ENCODE measurements at places on chromosomes 16 and 17.

DNA sequence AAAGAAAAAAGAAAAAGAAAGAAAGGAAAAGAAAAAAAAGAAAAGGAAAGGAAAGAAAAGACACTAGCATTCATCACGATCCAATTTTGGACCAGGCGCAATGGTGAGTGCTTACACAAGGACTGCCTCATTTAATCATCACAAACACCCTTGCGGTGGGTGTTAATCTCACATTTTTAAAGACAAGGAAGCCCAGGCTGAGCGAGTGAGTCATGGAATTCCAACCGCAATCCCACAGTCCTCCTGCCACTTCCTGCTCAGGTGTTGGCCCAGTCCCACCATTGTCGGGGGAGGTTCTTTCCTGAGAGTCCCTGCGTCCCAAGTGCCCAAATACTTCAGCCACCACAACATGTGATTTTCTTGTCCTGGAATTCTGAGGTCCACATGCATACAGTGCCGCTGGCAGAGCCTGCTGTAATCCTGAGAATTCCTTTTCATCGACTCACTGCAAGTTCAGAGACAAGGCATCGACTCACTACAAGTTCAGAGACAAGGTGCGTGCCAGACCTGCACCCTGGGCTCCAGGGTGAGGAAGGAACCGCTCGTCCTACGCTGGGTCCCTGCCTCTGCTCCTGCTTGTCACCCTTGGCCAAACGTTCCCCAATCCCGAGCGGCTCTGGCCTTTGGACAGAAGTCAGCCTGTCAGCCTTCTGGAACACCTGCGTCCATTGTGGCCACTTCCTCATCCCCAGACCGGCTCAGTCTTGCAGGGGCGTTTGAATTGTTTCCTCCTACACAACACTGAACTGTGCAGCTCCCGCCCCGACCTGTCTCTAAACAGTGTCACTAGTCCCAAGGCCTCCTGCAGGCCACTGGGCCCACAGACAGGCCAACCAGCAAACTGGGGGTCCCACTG, 5.8 kb downstream of the ZG16B start:
- H3K4me3 ChIP-seq, result no peak overlapping the region
- H3K36me3 ChIP-seq, result no peaks in the 10 kb centered on the region
- no peaks in the 10 kb centered on the region for H3K4me1 ChIP-seq
- peak; percentile 2 for DNase-seq

GRCh38 chr16:17724242-17724898, 253.6 kb upstream of the XYLT1 start:
- no peaks in the 10 kb centered on the region for H3K4me1 ChIP-seq
- H3K4me3 ChIP-seq, result no peak overlapping the region
- no peak for DNase-seq
- no peaks in the 10 kb centered on the region for H3K27me3 ChIP-seq
- H3K36me3 ChIP-seq, result no peaks in the 10 kb centered on the region
- H3K27ac ChIP-seq, result no peak overlapping the region

DNA sequence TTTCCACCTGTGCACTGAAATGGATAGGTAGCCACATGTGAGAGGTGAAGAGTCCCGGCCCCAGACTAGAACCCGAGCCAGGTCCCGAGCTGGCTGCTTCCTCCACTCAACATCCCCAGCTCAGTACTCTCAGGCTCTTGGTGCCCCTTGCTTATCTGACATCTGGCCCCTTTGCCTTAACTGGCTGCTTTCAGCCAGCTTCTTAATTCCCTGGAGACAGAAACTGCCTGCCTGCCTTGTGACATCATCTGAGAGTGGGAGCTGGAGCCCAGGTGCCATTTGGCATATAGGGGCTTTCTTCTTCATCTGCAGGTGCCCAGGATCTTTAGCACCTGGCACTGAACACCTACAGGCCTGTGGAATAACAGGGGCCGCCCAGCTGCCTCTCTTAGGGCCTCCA, 8.9 kb downstream of the CHAD start:
- no peaks in the 10 kb centered on the region for H3K27me3 ChIP-seq
- H3K4me3 ChIP-seq, result no peak overlapping the region
- DNase-seq, result no peak
- H3K4me1 ChIP-seq, result no peaks in the 10 kb centered on the region

- no peaks in the 10 kb centered on the region for H3K36me3 ChIP-seq
- DNase-seq, result no peak
- no peak overlapping the region for H3K27ac ChIP-seq
Observed at GRCh38 chr17:19461681-19462080, 50.6 kb downstream of the RNF112 start.

DNA sequence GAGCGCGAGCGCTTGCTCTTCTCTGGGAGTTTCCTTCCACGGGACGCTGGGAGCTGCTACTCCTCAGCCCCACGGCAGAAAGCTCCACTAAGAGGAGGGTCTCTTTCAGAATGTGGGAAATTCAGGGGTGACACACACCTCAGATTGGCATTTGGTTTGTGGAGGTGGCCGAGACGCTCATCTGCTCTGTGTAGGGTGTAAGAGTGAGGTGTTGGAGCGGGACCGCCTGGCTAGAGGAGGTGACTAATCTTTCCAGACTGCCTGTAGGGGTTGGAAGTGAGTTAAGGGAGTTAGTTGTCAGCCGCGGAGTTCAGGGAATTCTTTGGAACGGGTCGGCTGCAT, 735 bp downstream of the PSMD11 start:
- H3K27ac ChIP-seq, result peak overlapping the region; percentile 89
- peaks cover 2% of the 10 kb centered on the region for H3K27me3 ChIP-seq
- H3K4me1 ChIP-seq, result peaks cover 5% of the 10 kb centered on the region
- peak; percentile 32 for DNase-seq
- H3K4me3 ChIP-seq, result peak overlapping the region; percentile 91

- H3K27ac ChIP-seq, result no peak overlapping the region
- no peak for DNase-seq
- peaks cover 12% of the 10 kb centered on the region for H3K36me3 ChIP-seq
- no peaks in the 10 kb centered on the region for H3K4me1 ChIP-seq
Observed at GRCh38 chr16:946048-946395, 24.8 kb downstream of the LMF1 start.

DNA sequence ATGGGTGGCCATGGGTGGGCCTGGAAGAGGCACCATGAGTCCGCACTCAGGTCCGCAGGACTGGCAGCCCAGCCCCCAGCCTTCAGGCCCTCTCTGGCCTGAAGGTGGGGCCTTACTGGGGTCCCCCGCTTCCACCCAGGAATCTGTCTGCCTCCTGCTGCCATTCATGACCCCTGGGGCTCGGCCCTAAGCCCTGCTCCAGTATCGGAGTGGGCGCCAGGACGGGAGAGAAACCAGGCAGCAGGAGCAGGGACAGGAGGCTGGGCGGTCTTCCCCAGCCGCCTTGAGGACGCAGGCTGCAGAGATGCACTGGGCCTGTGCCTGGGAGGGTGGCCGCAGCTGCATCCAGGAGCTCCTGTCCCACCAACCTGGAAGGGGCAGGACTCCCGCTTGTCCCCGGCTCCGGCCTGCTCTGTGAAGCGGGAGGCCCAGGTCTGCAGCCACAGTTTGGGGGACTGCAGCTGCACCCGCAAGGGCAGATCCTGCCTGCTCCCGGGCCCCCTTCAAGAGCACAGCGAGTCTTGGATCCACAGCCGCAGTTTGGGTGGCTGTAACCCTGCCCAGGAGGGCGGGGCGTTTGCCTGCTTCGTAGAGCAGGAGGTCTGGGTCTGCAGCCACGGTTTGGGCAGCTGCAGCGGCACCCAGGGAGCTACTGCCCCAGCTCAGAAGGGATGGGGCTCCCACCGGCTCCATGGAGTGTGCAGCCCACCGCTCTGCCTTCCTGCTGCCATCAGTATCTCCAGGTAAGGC, 81.8 kb upstream of the DNAJA2 start:
- H3K4me1 ChIP-seq, result no peaks in the 10 kb centered on the region
- H3K27me3 ChIP-seq, result no peaks in the 10 kb centered on the region
- H3K27ac ChIP-seq, result no peak overlapping the region
- H3K36me3 ChIP-seq, result no peaks in the 10 kb centered on the region
- no peak for DNase-seq

DNA sequence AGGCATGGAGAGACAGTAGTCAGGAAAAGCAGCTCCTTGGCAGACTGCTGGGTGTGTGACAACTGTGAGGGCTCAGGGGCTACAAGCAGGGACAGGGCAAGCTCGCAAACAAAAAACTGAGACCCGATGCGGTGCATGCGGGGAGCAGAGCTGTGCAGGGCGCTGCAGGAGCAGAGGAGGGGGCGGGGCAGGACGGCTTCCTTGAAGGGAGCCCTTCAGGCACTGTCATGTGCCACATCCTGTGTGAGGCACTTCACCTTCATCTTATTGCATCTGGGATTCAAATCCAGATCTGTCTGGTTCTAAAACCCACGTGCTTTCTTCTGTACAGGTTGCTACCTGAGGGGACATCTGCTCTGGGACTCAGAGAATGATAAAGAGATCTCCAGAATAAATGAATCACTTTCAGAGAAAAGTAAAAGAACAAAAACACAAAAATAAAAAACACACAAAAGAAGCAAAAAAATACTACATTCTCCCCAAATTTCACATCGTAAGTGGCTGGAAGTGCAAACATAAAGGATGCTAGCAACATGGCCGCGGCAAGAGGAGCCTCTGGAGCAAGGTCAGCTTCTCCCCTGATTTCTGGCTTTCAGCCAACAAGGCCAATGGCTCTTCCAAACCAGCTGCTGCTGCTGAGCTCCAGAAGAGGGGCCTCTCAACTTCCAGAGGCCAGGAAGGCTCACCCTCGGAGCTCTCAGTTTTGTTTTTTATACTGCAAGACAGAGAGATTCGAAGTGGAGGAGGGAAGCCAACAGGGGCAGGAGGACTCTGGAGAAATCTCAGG, 14.2 kb downstream of the LYRM9 start:
- H3K4me1 ChIP-seq, result no peaks in the 10 kb centered on the region
- no peaks in the 10 kb centered on the region for H3K27me3 ChIP-seq
- no peaks in the 10 kb centered on the region for H3K36me3 ChIP-seq
- no peak overlapping the region for H3K27ac ChIP-seq
- no peak overlapping the region for H3K4me3 ChIP-seq

GRCh38 chr16:72829846-72830775, 217.8 kb downstream of the ZFHX3 start:
- no peak for DNase-seq
- H3K27me3 ChIP-seq, result no peaks in the 10 kb centered on the region
- H3K36me3 ChIP-seq, result peaks cover 11% of the 10 kb centered on the region
- H3K27ac ChIP-seq, result no peak overlapping the region
- no peak overlapping the region for H3K4me3 ChIP-seq

DNA sequence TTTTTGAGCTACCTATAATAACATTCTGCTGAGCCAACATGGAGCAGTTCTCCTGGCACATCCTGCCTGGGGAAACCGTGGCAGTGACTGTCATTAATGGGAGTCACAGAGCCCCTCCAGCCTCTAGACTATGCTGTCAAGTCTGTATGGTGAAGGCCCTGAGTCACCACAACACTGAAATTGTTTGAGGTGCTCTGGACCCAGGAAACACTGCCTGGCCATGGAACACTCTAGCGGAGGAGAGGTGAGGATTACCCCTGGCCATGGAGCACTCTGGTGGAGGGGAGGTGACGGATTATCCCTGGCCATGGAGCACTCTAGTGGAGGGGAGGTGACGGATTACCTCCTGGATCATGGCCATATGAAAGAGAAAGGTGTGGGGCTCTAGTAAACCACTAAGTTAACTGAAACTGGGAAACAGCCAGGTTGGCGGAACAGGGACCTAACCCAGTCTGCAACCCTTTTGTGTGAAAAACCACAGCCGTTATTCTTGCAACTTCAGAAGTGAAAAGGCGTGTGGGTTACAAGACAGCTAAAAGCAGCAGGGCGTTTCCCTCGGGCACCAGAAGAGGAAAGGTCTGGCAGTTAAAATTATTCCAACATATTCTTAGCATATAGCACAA, 156.7 kb downstream of the KCNJ12 start:
- no peaks in the 10 kb centered on the region for H3K27me3 ChIP-seq
- no peak overlapping the region for H3K27ac ChIP-seq
- no peak overlapping the region for H3K4me3 ChIP-seq
- no peak for DNase-seq

DNA sequence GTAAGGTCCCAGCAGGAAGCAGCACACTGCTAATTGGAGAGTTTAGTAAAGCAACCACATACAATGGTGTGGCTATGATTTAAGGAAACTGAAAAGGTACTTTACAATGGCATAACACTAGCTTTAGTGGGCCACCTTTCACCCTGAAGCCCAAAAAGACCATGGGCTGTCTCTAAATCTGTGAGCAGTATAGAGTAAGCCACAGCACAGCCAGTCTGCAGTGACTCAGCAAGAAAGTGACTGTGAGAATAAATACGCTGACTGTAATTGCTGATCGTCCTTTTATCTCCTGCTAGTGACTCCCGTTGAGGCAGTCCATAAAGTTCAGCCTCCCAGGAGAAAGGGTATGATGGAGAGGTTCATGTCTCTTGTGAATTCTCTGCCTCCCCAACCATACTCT, 679.8 kb upstream of the KIF2B start:
- no peak overlapping the region for H3K4me3 ChIP-seq
- DNase-seq, result no peak
- no peaks in the 10 kb centered on the region for H3K27me3 ChIP-seq
- no peaks in the 10 kb centered on the region for H3K36me3 ChIP-seq
- H3K27ac ChIP-seq, result no peak overlapping the region
- no peaks in the 10 kb centered on the region for H3K4me1 ChIP-seq

DNA sequence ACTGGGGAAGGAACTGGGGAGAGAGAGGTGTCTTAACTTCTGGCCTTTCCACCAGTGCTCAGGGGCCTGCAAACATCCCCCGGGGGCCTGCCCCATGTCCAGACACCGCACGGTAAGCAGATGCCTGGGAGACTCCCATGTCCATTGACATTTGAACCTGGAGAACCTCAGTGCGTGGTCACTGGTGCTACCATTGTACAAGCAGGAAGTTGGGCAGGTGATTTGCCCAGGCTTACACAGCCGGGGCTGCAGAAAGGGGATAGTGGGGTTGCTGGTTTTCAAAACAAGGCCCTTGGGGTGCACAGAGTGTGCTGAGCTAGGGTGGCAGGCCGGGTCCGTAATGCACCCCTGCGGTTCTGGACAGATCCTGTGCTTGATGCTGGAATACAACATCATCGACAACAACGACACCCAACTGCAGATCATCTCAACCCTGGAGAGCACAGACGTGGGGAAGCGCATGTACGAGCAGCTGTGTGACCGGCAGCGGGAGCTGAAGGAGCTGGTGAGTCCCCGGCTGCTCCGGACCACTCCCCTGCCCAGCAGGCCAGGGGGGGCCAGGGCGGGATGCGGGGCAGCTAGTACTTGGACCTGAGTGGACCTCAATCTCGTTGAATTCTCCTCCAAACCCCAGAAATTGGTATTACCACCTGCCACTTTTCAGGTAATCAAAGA, 77.7 kb upstream of the PLCG2 start:
- no peak overlapping the region for H3K27ac ChIP-seq
- DNase-seq, result no peak
- H3K4me3 ChIP-seq, result no peak overlapping the region
- H3K36me3 ChIP-seq, result peaks cover 21% of the 10 kb centered on the region
- H3K27me3 ChIP-seq, result no peaks in the 10 kb centered on the region

DNA sequence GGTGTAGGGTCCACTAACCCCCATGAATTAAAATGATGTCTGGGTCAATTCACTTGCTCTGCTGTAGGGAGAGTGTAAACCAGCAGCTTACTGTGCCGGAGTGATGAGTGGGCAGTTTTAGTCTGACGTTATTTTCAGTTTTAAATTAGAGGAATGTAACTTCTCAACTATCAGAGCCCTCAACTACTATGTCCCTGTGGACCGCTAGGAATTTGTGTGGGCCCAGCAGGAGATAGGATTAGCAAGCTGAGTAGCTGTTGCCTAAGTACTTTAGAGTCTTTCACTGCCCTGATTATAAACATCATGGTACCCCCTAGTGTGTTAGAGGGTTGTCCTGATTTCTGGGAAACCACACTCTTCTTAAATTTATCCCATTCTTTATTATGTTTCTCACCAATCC, 11.4 kb downstream of the MARVELD3 start:
- no peaks in the 10 kb centered on the region for H3K4me1 ChIP-seq
- H3K4me3 ChIP-seq, result no peak overlapping the region
- H3K27me3 ChIP-seq, result no peaks in the 10 kb centered on the region
- no peak for DNase-seq

- DNase-seq, result no peak
- H3K4me1 ChIP-seq, result no peaks in the 10 kb centered on the region
- no peaks in the 10 kb centered on the region for H3K27me3 ChIP-seq
- H3K4me3 ChIP-seq, result no peak overlapping the region
- H3K27ac ChIP-seq, result no peak overlapping the region
Observed at GRCh38 chr17:10605221-10605783, 51.8 kb downstream of the MYH3 start.
